ENCODE measurements at places on chromosomes 6 and 20.
A peak's percentile ranks its signal among the peaks of the same experiment; 100 is the strongest.

DNA sequence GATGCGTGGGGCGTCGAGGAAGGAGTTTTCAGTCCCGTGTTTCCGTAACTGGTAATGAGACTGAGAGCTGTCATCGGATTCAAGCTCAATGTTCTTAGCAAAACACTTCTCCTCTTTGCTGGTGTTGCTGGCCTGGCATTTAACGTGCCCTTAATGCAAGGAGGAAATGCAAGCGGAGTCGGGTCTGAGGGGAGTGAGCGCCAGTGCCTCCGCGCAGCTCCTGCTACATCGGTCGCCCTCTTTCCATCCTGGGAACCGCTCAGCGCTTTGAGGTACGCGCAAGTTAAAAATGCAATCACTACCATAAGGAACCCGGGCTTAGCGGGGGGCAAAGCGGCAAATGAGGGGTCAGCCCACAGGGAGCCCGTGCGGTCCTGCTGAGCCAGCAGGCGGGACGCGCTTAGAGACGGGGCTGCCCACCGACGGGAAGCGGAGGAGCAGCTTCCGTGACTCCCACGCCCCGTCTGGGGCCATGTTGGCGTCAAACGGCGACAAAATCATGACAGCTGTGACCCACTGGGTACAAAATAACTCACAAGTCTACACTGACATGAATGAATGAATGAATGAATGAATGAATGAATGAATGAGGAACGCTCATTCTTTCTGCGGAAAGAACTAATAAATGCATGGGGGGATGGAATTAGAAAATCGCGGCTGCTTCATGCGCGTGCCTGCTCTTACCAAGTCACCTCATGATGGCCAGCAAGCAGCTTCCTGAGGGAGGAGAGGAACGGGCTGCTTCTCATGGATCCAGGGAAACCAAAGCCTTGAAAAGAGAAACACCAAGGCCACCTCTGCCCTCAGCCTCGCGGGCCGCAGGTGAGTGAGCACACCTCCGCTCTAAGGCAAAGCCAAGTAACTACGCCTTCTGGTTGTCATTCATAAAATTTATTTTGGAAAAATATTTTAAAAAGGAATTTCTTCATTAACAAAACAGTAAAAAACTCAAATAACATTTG is 9.3 kb downstream of the DLL1 start:
- no peak for DNase-seq

DNA sequence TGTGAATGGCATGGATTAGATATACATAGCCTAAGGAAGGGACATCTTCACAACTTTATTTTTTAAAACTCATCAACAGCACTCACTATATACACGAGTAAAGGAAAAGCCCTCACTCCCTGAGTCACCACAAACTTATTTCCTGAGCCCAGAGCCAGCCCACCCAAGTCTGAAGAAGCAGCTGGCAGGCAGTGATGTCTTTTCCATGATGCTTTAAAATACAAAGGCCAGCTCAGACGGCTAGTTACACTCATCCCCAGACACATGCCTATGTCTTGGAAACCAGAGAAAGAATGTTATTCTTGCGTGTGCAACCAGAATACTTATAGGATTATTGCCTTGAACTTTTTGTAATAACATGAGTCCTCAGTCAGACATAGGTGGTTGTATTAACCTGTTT is 114.4 kb downstream of the ADGRG6 start:
- no peak for DNase-seq

- DNase-seq, result no peak
Observed at GRCh38 chr6:149435919-149436586, 36.0 kb downstream of the SUMO4 start.

- peak; percentile 17 for DNase-seq
Observed at GRCh38 chr6:53192682-53193188, 44.1 kb upstream of the GCM1 start.

DNA sequence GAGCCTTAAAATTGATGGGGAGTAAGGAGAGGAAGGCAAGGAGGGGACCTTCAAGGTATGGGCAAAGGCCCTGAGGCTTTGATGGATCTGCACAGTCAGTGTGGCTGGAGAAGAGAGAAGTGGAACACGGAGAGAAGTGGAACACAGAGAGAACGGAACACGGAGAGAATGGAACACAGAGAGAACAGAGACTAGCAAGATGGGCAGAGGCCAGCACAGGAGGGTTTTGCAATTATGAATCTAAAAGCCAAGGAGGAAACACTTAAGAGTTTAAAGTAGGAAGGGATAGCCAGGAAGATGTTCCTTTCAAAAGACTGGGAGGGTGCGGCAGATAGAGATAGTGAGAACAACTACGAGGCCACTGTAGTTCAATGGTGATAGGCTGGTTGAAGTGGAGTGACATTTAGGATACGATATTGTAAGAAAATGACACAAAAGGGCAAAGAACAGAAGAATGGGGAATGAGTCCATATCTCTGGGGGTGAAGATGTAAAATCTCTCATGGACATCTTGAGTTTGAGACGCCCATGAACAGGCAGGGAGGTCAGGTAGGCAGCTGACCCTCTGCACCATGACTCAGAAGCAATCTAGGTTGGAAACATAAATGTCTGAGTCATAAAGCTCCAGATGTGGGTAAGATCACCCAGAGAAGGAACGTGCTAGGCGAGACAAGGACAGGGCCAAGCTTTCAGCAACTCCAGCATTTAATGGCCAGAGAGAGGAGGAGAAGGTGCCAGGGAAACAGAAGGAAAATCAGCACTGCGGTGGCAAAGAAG is 25.4 kb downstream of the ZMYND8 start:
- peak; percentile 91 for DNase-seq

DNA sequence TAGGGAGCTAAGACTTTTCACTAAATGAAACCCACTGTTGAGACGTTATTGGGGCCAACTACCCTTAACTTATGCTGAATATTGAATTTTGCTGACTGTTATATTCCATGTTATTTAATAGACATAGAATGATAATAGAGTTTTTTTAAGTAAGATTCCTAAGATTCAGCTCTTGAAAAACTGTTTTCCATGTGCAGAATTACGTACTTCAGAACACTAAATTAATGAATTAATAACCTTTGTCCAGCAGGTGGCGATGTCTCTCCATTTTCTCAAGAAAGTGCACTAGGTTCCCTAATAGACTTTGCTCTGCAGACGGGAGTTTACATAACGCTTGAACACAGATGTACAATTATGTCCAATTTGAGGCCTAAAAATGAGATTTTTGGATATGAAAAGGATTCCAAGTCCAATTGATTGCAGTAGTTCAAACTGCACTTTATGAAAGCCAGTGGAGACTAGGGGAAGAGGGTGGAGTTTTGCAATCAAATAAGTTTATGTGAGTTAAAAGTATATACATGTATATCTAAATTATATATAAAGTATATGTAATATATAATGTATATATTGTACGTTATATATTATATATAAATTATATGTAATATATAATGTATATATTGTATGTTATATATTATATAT is 282.1 kb downstream of the UST start:
- DNase-seq, result peak; percentile 91

DNA sequence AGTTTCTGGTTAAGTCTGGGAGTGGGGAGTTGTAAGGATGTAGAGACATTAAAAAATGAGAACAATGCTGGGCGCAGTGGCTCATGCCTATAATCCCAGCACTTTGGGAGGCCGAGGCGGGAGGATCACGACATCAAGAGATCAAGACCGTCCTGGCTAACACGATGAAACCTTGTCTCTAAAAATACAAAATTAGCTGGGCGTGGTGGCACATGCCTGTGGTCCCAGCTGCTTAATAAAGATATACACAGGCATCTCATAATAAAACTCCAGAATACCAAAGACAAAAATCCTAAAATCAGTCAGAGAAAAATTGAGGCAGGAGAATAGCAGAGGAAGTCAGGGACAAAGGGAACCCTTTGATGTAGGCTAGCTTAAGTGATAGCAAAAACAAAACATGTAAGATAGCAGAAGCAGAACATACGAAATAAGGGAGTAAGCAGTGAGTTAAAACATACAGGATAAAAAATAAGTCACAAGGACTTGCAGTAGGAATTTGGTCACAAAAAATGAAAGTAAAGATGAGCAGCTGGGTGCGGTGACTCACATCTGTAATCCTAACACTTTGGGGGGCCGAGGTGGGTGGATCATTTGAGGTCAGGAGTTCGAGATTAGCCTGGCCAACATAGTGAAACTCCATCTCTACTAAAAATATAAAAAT is 23.6 kb downstream of the DDX43 start:
- peak; percentile 31 for DNase-seq

DNA sequence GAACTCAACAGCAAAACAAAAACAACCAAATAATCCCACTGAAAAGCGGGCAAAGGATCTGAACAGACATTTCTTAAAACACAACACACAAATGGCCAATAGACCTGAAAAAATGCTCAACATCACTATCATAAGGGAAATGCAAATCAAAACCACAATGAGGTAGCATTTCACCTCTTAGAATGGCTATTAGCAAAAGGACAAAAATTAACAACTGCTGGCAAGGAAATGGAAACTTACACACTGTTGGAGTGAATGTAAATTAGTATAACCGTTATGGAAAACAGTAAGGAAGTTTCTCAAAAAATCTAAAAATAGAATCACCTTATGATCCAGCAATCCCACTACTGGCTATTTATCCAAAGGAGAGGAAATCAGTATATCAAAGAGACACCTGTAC is 20.9 kb downstream of the FAM8A1 start:
- no peak for DNase-seq

- peak; percentile 60 for DNase-seq
Observed at GRCh38 chr20:35887393-35888064, 66.8 kb downstream of the SCAND1 start.

DNA sequence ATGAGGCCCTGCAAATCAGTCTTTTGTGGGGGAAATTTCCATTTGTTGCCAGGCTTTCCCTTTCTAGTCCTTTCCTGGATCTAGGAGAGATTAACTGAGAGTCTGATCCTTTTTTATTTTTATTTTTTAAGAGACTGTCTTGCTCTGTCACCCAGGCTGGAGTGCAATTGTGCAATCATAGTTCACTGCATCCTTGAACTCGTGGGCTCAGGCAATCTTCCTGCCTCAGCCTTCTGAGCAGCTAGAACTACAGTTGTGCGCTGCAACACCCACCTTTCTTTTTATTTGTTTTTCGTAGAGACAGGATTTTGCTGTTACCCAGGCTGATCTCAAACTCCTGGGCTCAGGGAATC is 22.9 kb downstream of the OR2B2 start:
- no peak for DNase-seq

GRCh38 chr6:155100087-155100486 is 105.0 kb downstream of the TIAM2 start:
- no peak for DNase-seq

GRCh38 chr6:144534180-144534579 is 249.0 kb downstream of the UTRN start:
- no peak for DNase-seq

DNA sequence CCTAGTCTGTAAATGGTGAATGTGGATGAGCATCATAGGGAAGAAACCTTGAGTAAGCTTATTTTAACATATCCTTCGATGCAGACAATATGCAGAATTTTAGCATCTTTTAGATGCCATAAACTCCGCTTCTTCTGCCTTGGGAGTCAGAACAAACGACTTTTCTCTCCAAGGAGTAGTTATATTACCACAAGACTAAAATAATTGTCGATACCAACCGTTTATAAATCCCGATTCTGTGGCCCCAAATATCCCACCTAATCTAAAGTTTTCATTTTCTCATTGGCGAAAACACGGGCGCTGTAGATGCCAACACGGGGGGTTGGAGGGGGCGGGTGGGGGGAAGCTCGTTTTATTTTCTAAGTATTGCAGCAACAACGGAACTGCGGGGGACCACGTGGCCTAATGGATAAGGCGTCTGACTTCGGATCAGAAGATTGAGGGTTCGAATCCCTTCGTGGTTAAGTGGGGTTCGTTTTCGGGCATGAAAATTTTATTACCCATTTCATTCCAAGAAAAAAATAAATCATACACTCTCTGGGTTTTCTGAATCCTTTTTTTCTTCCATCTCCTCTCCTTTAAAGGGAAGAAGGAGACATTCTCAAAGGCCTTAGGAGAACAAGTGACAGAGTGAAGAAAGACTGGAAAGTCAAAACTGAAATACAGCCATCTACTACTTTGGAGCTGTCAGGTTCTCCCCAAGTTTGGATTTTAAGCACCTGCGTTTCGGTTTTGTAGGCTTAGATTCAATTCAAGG is 65.5 kb upstream of the BTN3A2 start:
- DNase-seq, result peak; percentile 52

Measured in hematopoietic multipotent progenitor cell treated with erythropoietin and hydrocortisone succinate and interleukin-3 and kit ligand, for 8 days (in vitro differentiated cells).